ENCODE measurements at places on chromosomes 6 and 20.

DNA sequence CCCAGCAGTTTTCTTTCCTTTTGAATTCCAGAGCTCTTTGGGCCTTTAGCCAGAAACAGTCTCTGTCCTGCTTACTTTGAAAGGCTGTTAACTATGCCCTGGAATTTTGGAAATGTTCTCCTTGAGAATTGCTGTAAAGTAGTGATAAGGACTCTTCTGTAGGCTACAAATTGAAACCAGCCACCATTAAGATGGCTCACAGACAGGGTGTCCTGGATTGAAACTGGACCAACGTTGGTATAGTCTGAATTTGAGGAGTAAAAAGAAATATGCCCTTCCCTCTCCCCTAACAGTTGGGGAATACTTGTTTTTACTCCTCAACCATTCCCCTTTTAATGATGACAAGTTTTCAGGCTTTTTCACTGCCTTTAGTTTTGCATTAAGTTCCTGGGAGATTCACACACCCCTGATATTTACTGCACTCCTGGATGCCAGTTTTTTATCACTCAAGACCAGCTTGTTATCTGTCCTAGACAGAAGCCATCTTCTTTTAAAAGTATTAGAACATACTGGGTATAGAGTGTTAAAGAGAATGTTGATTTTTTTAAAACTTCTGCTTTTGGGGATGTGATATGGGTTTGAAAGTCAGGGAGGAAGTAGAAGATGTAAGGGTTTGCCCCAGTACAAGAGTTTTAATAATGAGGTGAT lies 21.9 kb downstream of the TOP1 start:
- DNase-seq = no peak

DNA sequence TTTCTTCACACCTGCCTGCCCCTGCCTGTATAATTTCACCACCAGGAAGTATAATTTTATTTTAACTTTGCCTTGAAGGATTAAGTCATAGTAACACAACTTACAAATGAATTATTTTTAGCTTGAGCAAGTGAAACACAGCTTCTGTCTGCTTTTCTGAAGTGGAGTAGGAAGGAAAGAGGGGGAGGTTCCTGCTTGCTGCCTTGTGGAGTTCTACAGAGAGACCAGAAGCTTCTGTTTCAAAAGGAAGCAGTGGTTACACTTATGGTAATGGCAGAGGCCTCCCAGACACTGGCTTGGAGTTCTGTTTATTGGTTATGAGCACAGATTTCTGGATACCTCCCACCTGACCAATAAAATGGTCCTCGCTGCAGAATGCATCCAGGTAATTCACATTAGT lies 159.6 kb downstream of the TMEM200A start:
- no peak for DNase-seq

- DNase-seq = no peak
These were observed 37.6 kb upstream of the CD83 start for GRCh38 chr6:14079971-14080370.

GRCh38 chr6:125001684-125002405 lies 39.6 kb downstream of the RNF217 start:
- no peak for DNase-seq

DNA sequence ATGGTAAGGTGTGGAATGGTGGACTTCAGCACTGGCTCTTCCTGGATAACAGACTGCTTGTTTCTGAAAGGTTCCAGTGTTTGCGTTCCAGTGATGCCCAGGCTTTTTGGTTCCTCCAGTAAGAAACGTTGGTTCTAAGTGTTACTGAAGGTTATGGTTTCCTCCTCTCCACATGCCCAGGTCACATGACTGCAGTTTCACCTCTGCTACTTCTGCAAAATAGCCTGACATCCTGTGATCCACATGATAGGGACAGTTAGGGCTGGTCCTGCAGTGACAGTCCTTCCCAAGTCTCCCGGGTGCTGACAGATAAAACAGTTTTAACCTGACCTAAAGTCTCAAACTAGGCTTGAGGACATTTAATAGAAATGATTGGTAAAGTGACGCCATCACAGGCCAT lies 132.2 kb upstream of the CST7 start:
- no peak for DNase-seq

All from skeletal muscle cell (primary cell).